Stimulated activated CD4-positive, alpha-beta T cell treated with anti-CD3 and anti-CD28 coated beads, Interleukin-2, amount 100 ng/mL, for 4 hours (primary cell): ENCODE measurements at places on chromosomes 5 and 9.

- DNase-seq, result no peak
Observed at GRCh38 chr5:148816357-148816756, 10.1 kb upstream of the ADRB2 start.

DNA sequence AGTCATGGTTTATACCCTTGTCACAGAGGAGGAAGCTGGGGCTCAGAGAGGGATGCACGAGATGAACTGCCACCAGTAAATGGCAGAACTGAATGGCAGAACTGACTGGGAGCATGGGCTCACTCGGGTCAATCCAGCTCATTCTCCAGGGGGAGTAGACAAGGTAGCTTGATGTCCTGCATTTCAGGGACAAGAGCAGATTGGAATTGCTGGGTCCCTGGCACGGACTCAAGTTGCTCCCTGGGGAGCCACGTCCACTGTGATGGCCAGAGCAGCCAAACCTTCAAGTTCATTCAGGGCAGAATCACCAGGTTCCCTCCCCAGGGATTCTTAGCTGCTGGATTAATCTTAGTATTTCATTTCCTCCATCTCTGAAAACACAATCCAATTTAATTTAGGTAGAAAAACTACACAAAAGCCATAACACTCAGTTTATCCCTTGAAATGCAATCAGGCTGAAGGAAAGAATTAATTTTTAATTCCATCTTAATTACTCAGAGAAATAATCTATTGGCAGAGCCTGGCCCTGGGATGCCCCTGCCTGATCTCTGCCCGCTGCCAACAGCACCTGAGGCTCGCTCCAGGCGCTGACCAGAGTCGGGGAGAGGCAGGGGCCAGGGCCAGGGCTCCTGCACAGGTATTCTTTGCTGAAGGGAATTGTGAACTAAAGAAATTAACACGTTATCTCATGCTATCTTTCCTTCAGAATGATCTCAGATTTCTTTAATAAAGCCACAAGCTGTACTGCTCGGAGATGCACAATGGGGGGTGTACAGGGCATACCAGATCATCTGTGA lies 42.0 kb upstream of the UNC5A start:
- DNase-seq, result no peak

GRCh38 chr5:171899792-171900191 lies 106.6 kb downstream of the FBXW11 start:
- DNase-seq, result no peak

GRCh38 chr5:50697739-50698138 lies 31.3 kb downstream of the PARP8 start:
- DNase-seq, result no peak

- DNase-seq, result no peak
Observed at GRCh38 chr5:165334201-165334600, 1828.8 kb downstream of the MAT2B start.

- DNase-seq, result no peak
Observed at GRCh38 chr9:102975251-102975650, 19.9 kb upstream of the CYLC2 start.

DNA sequence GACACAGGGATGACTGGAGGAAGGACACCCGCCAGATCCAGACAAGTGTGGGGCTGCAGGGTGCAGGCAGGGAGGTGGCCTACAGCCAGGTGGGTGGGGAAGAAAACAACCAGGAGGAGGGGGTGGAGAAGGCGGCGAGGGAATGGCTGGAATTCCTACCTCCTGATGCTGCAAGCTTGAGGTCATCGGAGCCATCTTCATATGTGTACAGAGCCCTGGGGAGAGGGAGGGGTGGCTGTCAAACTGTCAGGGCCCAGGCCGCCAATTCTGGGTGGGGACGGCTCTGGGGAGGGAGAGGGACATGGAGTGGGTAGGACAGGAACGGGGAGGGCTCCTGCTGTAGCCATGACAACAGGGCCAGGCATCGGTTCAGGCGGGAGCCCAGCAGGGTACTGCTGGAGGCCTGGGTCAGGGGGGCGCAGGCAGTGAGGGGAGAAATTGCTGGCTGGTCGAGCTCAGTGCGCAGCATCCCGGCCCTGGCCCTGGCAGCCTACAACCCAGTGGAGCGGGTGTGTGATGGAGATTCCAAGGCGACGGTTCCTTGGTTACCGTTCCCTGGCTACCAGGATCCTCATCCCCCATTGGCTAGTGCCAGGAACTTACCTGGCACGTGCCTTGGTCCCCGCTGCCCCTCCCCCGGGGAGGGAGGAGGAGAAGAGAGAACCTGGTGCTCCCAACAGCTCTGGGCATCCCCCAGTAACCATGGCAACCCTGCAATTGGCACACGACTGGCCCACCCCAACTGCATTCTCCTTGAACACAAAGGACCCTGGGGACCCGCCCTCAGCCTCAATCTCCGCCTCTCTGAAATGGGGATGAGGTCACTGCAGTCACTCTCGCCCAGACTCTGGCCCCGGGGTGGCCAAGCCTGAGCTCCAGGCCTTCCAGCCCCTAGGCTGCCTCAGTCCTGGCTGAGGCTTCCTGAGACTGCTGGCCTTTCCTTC lies 4.5 kb downstream of the DBN1 start:
- DNase-seq, result no peak

DNA sequence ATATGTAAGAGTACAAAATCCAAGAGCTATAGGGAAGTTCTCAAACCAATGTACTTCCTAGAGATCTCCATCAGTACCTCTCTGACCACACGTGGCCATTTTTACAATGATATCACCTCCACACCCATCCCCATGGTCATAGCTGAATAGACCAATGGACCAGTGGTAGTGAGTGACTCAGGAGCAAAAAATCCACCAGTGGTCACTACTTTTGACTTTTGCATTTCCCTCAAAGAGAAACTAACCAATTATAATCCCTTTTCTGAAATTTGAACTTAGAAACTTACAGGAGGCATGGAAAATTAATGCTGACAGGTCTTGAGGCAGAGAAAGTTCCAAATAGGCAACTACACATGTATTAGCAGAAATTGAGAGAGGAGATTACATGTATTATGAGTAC lies 238.4 kb downstream of the TRPM3 start:
- DNase-seq, result no peak
